Substantia nigra (tissue), 51 donors: ENCODE measurements at places on chromosomes 7 and 10.

GRCh38 chr10:5927306-5927705 lies 37.3 kb downstream of the FBH1 start:
- DNase-seq = no peak

DNA sequence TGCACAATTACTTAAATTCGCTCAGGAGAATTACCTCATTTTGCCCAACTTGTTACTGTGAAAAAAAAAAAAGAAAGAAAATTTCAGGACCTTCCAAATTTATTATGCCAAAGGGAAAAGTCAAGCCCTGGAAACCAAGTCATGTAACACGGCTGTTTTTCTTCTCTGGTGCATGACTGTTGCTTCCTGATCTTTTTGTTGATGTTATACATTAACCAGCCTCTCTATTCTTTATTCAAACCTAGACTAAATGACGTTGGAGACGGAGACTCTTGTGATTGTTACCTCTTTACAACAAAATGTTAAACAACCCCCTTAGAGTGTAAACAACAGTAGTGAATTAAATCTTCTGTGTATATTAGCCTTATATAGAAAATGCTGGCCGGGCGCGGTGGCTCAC lies 16.1 kb upstream of the ZC3HAV1 start:
- no peak for DNase-seq

DNA sequence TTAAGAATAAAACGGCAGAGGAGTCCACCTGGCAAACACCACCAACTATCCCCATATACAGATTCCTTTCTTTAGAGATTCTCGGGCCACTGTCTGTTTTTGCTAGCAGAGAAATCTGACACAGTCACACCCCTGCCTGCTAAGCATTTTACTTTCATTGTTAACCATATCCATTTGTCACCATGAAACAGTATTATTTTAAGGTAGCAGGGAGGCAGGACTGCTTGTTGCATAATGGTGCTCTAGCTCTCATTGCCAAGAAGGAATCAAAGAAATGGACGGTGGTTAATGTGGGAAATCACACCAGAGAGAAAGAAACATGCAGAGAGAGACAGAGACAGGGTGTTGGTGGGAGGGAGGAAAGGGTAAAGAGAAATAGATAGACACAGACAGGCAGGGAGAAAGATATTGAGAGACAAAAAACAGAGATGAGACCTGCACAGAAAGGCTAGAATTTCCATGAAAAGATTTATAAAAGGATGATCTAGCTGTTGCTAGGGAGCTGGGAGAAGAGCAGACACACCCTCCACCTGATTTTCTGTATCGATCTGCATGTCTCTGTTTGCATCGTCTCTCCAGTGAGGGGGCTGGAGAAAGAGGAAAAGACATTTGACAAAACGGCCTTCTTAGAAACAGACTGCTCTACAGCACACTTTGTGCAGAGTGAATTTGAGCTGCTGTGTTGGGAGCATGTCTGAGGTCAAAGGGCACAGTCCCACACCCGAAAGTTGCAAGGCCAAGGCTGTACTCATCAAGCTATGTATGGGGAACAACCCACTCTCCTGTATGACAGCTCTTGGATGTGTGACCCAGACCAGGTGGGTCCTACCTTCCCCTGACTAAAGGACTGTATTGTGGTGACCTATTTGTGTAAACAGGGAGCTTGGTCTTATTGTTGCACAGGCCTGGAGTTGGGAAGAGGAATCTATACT lies 303.1 kb downstream of the FZD1 start:
- no peak for DNase-seq

DNA sequence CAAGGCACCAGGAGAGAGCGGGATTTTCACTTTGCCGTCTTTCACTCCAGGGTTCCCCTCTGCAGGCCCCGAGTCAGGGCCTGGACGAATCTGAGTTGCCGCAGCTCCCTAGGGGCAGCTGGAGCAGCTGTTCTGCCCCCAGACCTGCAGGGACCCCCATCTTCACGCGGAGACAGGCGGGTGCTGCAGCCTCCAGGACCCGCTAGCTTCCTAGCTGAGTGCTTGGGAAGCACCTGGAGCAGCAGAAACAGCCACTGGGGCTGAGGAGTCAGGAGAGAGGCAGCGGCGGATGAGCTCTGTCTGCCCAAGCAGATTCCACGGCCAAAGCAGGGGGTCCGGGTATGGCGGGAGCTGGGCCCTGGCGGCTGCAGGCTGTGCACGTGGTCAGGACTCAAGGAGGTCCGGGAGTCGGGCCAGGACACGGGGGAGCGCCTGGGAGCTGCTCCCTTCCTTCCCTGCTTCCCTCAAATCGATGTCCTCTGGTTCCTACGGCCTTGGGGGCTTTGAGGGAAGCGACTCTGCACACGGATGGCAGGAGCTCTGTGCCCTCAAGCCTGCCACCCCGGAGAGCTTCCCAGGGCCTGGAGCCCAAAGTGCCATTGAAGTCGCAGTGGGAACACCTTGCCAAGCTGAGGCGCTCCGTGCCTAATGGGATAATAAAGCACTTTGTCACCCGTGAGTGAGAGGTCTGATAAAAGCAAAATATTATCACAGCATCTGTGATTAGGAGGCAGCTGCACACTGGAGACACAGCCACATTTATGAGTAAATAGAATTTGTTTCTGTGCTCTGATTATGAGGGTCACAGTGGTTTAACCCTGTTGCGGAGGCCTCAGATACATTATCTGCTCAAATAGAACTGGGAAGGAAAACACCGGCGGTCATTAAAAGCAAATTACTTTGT lies 17.2 kb downstream of the MNX1 start:
- DNase-seq = no peak

DNA sequence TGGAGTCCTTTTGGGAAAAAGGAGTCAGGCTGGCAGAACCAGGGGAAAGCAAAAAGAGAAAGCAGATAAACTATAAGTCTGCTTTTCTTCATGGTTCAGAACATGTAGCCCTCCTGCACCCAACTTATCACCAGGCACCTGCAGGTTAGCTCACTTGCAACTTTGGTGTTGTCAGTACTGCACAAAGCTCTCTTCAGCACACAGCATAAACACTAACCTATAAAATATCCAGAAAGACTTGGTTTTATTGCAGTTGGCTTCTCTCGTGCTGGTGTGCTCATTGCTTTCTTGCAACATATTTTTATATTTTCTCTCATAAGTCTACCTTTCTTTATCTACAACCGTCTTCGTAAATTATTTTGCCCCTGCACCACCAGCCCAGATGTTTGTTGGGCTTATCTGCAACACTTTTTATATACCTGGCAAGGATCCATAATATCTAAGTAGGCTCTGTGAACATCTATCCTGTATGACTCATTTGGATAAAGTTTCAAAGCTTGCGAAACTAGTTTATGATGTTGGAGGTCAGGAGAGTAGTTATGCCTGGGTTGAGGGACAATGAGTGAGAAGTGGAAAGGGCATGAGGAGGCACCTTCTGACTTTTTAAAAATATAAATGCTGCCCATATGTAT lies 164.6 kb downstream of the ANKRD30A start:
- no peak for DNase-seq

DNA sequence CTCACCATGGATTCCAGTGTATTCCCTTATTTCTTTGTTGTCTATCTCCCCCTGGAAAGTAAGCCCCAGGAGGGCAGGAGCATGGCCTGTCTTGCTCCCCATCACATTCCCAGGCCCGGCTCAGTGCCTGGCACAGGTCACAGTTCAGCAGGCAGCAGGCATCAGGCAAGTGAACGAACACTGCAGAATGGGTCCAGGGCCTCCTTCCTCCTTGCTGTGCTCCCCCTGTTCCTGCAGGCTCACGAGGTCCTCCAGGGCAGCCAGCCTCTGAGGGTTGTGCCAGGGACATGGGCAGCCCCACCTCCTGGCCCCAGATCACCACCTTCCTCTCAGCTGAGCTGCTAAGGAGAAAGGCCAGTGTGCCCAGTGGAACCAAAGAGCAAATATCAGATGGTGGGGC lies 41.8 kb downstream of the PDLIM1 start:
- DNase-seq = no peak

DNA sequence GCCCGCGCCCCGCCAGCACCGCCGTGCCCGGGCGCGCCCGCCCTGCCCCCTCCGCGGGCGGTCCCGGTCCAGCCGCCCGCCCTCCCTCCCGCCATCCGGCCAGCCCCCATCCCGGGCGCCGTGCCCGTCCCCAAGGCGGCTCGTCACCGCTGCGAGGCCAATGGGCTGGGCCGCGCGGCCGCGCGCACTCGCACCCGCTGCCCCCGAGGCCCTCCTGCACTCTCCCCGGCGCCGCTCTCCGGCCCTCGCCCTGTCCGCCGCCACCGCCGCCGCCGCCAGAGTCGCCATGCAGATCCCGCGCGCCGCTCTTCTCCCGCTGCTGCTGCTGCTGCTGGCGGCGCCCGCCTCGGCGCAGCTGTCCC lies at the start of gene HTRA1:
Gene HTRA1, plus strand, starts transcription at position 187 of the 362 bp plus-strand sequence. Its CDS starts 100 bp downstream, at position 287.
- DNase-seq = peak; percentile 86

- DNase-seq = no peak
Measured at GRCh38 chr7:76512941-76513816, 2.8 kb downstream of the UPK3B start.

- no peak for DNase-seq
Measured at GRCh38 chr7:107232568-107233090, 63.8 kb downstream of the HBP1 start.

- DNase-seq = no peak
Measured at GRCh38 chr7:34057136-34057535, 151.8 kb downstream of the BMPER start.

GRCh38 chr7:91717681-91718470 lies 162.6 kb downstream of the MTERF1 start:
- DNase-seq = no peak

DNA sequence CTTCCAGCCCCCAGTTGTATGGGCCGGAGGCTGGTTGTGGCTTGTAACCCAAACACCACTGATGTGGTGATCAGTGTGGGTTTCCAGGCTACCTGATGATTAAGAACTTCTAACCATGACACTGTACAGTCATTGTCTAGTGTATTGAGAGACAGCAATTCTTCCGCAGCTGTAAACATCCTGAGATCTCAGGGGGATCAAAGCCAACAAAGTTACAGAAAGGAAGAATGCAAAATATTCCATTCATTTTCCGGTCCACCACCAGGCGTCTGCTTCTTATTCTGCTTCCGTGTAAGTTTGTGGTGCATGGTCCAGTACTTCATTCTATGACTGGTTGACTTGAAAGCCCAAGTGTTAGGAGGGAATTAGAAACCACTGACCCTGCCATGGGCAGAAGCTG lies 10.3 kb upstream of the GLI3 start:
- no peak for DNase-seq

DNA sequence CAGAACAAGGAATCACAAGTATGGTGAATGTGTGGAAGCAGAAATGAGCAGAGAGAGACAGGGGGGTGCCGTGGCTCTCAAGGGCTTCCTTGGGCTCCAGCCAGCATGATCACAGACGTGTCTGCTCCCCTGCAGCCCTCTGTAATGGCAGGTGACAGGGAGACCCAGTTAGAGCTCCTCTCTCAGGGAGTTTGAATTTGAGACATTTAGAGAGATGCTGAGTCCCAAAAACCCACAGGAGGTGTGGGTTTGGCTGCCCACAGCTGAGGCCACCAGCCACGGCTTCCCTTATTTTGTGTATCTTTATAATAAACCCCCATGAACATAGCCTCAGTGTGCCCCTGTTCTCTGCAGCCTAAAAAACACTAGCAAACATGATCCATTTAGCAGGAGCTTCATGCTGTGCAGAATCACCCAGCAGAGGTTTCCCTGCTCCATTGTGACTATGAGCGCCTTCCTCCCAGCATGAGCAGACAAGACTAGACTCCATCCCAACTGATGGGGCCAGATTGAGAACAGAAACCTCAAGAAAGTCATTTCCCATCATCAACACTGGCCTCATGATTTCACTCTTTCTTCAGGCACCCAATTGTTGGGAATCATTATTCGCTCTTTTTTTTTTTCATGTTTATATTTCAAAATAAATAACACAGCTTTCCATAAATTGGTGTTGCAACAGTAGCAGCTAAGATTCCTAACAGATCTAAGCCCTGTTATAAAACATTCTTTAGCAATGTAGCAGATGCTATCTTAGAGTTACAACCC lies 13.4 kb downstream of the NOD1 start:
- DNase-seq = no peak

- no peak for DNase-seq
Measured at GRCh38 chr10:95518455-95519452, 42.4 kb downstream of the SORBS1 start.

GRCh38 chr7:26399736-26400135 lies 108.1 kb downstream of the SNX10 start:
- DNase-seq = no peak

- DNase-seq = peak; percentile 58
Measured at GRCh38 chr7:44884621-44885393, 523 bp downstream of the PURB start.

DNA sequence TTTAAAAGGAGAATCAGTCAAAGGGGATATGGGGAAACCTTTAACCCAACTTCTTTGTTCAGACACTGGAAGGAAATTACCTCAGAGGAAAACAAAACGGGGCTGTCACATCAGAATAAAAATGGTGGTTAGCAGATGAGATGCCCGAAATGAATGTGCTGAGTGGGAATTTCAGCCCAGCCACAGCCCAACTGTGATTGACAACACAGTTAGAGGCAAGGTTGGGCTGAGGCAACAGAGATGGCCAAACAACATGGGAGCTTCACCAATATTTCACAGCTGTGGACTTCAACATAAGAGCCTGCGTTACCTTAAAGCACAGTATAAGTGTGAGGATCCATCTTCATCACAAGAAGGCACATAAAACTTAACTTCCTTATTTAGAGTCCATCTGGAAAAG lies 133.5 kb upstream of the PTPRZ1 start:
- DNase-seq = no peak

- no peak for DNase-seq
Measured at GRCh38 chr7:42868480-42868879, 43.4 kb downstream of the C7orf25 start.

- peak; percentile 71 for DNase-seq
Measured at GRCh38 chr7:151249034-151249731, 689 bp upstream of the SMARCD3 start.

DNA sequence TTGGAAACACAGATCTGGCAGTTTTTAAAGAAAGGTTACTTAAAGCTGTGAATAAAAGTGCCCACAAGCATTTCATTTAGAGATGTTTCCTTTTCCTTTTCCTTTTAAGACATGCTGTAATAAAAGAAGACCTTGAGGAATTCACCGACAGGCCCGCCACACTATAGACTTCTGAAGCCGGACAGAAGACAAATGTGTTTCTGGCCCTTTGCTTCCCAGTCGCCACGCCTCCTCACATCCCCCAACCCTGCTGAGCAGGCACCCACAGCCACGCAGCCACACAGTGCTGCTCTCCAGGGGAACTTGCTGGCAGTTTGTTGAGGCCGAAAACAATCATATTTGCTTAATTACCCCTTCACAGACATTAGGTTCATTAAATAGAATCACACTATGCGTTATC lies 83.4 kb downstream of the SLC25A13 start:
- no peak for DNase-seq

- DNase-seq = no peak
Measured at GRCh38 chr7:67406976-67407375, 410.3 kb downstream of the TYW1 start.
